ENCODE measurements at places on chromosomes 2 and 18.

- no peak for DNase-seq
Observed at GRCh38 chr2:28602751-28603639, 107.1 kb downstream of the PLB1 start.

DNA sequence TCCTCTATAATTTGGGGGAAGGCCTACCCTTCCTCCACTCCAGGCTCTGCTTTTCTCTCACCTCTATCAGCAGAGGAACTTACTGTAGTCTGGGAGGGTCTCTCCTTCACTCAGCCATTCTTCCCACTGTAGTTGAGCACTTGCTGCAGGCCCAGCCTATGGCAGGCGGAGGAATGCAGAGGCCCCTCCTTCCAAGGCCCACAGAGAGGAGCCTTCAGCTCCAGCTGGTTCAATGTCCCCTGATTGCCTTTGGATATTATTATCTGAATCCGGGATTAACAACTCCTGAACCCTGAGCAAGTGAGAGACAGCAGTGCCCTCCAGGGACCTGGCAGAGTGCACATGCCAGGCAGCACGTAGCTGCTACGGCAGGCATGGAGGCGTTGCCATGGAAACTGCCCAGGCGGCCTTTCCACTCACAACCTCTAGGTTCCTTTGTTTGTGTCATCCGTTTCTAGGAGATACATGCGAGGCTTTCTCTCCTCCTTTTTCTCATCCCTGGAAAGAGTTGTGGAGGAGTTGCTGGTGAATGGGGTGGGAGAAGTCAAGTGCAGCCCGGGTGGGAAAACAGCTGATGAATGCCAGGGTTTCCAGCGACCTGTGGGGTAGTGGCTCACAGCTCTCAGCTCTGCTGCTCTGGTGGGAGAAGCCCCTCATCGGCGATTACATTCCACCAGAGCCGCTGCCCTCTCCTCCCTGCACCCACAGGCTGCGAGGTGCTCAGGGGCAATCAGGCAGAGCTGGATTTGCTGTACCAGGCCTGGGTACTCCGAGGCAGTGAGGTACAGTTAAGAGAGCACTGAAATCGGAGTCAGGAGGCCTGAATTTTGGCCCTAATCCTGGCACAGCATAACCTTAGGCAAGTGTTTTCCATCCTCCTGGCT is 55.3 kb upstream of the HK2 start:
- no peak for DNase-seq

DNA sequence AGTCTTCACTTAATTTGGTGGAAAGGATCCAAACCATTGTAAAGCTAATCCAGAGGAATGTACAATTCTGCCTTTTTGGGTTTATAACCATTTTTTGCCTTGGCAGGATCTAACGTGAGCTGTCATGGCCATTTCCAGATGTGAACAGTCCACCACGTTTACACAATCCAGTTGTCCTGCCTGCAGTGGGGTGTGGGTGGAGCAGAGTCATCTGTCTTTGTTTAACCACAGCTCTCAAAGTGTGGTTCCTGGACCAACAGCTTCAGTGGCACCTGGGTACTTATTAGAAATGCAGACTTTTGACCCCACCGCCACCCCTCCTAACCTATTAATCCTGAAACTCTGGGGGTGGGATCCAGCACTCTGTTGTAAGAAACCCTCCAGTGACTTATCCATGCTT is 35.9 kb downstream of the FHOD3 start:
- DNase-seq = no peak

- DNase-seq = no peak
Observed at GRCh38 chr2:96256611-96257113, 9.1 kb downstream of the TMEM127 start.

DNA sequence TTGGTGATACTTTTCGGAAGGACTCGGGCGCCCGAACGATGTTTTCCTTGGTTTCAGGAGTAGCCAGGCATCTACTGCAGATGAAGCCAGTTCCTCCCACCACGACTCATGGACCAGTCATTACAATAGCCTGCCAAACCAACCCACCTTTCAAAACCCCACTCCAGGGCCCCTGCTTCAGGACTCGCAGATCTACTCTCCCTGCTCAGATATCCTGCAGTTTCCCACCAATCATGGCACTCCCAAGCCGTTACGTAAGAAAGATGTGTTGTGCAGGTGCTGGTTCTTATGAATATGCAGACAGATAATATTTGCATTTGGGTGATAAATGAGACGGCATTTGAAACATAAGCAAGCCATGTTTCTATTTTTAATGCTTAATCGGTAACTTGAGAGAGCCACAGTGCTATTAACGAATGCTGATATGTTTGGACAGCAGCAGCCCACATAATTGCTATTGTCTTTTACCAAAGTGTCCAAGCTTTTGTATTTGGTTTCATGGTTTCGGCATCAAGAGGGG is 3.5 kb upstream of the CYS1 start:
- no peak for DNase-seq

GRCh38 chr2:60880643-60881046 is 729 bp upstream of the REL start:
- DNase-seq = no peak

- DNase-seq = no peak
Observed at GRCh38 chr2:128313091-128313836, 5.4 kb downstream of the HS6ST1 start.

GRCh38 chr2:105615305-105615704 is 129.4 kb upstream of the NCK2 start:
- no peak for DNase-seq

DNA sequence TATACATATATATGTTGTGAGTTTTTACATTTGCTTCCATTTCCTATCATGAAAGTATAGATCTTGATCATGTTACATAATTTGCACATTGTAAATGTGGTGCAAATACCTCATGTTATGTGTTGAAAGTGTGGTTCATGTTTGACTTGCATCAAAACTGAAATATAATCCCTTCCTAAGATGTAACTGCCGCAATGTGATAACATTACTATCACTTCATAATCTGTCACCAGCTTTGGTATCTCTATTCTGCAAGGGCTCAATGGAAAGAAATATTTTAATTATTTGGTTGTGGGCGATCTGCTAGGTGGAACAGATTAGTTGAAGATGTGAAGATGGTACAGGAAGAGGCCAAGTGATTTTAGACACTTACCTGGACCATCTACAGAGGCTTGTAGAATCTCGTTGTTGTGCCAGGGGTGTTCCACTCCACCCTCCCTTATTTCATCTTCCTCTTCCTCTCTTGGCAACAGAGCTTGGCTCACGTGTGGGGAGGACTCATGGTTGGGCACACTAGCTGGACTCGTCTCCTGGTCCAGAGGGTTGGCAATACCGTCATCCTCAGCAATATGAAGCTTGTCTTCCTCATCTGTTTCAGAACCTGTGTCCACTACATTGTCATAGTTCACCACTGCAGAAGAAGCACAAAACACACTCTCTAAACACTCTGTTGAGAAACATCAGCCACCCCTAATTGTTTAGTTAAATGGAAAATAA is 90.4 kb downstream of the ZEB2 start:
- DNase-seq = no peak

GRCh38 chr18:57630754-57631595 is 9.3 kb upstream of the NARS1 start:
- no peak for DNase-seq

GRCh38 chr18:35822413-35822812 is 150.1 kb upstream of the RMP24 start:
- no peak for DNase-seq

DNA sequence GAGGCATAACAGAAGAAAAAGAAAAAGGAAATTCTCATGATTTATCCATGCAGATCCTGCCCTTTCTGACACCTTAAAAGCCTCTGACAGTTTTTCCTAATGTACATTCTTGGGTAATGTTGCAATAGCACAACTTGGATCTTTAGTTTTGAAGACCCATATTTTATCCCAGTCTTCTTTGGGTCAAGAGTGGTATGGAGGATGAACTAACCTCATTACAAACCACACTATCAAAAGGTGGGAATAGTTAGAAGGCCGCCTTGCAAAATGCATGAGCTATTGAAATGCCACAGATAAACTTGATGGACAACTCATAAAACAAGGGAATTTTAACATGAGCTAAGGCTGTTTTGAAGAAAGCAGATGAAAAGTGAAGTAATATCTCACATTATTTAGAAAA is 1479.8 kb upstream of the ACVR2A start:
- no peak for DNase-seq
